Fibroblast of lung (primary cell): ENCODE measurements at places on chromosomes 12 and 14. TPM values are rescaled to one million over a fixed set of nuclear protein-coding genes. Genes with fewer than 3 reads are reported as not detected.
A peak's percentile ranks its signal among the peaks of the same experiment; 100 is the strongest.

DNA sequence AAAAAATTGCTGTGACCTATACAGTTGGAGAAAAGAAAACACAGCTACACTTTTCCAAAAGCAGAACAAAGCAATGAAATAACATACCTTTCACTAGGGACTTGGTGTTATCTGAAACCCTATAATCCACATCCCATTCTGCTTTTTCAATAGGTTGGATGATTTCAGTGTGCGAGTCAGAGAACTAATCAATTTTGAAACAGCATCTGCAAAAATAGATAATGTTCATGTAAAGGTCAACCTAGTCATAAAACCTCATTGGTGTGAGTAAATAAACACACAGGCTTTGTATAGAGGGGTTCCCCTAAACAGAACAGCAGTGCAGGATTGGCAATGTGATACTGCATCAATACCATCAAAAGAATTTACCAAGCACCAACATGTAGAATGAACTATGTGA is 173.0 kb upstream of the G2E3 start:
- H3K27me3 ChIP-seq, result no peaks in the 10 kb centered on the region
- H3K4me3 ChIP-seq, result no peak overlapping the region
- H3K4me1 ChIP-seq, result no peaks in the 10 kb centered on the region
- no peaks in the 10 kb centered on the region for H3K36me3 ChIP-seq
- DNase-seq, result no peak

DNA sequence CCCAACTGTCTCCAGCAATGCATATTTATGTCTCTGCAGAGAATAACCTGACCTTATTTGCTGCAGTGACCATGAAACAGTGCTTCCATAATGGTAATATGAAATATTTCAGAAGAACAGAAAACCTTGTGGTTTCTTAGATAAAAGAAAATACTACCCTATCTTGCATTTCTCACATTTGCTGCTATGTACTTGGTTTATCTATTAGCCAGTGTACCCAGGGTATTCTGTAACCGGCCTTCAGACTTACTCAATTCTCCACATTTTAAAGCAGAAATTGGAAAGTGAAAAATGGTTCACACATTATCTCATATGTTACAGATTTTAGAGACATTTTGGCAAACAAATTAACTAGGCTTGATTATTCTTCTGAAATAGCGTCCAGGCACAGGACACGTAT is 57.9 kb upstream of the CCDC91 start:
- no peak for DNase-seq
- no peak overlapping the region for H3K27ac ChIP-seq
- H3K27me3 ChIP-seq, result no peaks in the 10 kb centered on the region

- H3K4me3 ChIP-seq, result no peak overlapping the region
- H3K4me1 ChIP-seq, result no peaks in the 10 kb centered on the region
- no peaks in the 10 kb centered on the region for H3K36me3 ChIP-seq
- H3K27ac ChIP-seq, result no peak overlapping the region
Measured at GRCh38 chr14:72824051-72824450, 69.8 kb downstream of the DPF3 start.

DNA sequence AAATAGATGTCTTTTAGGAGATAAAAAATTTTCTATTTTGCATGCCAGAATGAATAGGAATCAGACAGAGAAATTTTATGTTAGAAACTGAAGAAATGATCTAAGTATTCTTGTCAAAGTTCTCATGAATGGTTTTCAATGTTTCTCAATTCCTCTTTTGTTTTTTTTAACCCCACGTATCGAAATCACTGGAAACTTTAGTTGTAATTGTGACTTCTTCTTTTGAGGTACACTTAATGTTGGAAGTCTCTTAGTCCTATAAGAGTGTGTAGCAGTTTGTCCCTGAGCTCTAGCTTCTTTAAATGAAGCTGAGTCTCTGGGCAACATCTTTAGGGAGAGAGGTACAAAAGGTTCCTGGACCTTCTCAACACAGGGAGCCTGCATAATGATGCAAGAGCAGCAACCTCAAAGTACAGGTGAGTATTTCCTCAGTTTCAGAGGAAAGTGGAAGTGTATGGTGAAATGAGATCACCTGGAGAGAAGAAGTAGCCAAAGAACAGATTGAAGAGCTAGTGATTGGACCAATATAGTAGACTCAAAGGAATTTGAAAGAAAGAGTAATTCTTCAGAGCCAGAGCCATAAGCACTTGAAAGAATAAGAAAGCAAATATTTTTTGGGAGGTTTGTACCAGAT is at the start of gene CLEC6A:
Gene CLEC6A (plus strand): TSS at position 236 of the 634 bp plus-strand sequence. CDS start 150 bp downstream, at position 386.
- no peaks in the 10 kb centered on the region for H3K4me1 ChIP-seq
- H3K27ac ChIP-seq, result no peak within 1 kb of the TSS
- no peaks in the 10 kb centered on the region for H3K27me3 ChIP-seq
- no peak within 1 kb of the TSS for H3K4me3 ChIP-seq
- no peaks in the 10 kb centered on the region for H3K36me3 ChIP-seq

DNA sequence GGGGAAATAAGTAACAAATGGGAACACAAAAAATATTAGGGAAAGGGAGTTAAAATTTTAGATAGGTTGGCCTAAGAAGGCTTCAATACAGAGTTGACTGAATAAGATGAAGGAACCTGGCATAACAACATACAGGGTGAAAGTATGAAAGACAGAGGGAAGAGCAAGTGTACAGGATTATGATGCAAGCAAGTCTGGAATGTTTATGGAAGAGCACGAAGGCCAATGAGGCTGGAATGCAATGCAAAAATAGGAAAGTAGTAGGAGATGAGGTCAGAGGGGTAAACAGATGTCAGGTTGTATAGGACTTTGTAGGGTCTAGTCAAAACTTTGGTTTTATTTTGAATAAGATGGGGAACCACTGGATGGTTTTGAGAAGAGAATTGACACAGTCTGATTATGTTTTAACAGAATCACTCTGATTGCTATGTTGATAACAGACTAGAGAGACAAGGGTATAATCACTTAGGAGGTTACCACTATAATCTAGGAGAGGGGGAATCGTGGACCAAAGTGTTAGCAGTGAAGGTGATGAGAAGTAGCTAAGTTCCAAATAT is 96.8 kb downstream of the OSBPL8 start:
- peaks cover 3% of the 10 kb centered on the region for H3K4me1 ChIP-seq
- no peaks in the 10 kb centered on the region for H3K36me3 ChIP-seq
- H3K4me3 ChIP-seq, result no peak overlapping the region
- DNase-seq, result peak; percentile 24

GRCh38 chr12:116257215-116257614 is 20.3 kb downstream of the MED13L start:
- DNase-seq, result peak; percentile 37
- H3K36me3 ChIP-seq, result no peaks in the 10 kb centered on the region

- H3K4me3 ChIP-seq, result no peak overlapping the region
- no peaks in the 10 kb centered on the region for H3K4me1 ChIP-seq
- no peaks in the 10 kb centered on the region for H3K36me3 ChIP-seq
- no peaks in the 10 kb centered on the region for H3K27me3 ChIP-seq
- DNase-seq, result no peak
Measured at GRCh38 chr12:28278499-28278898, 88.2 kb downstream of the CCDC91 start.

- H3K36me3 ChIP-seq, result no peaks in the 10 kb centered on the region
- H3K27me3 ChIP-seq, result no peaks in the 10 kb centered on the region
- H3K4me1 ChIP-seq, result no peaks in the 10 kb centered on the region
- peak; percentile 55 for DNase-seq
- H3K4me3 ChIP-seq, result no peak overlapping the region
- no peak overlapping the region for H3K27ac ChIP-seq
Measured at GRCh38 chr12:71312768-71313403, 126.7 kb upstream of the LGR5 start.

GRCh38 chr12:76449583-76449982 is 101.4 kb upstream of the BBS10 start:
- H3K4me1 ChIP-seq, result peaks cover 7% of the 10 kb centered on the region
- peak; percentile 67 for DNase-seq
- no peak overlapping the region for H3K4me3 ChIP-seq
- H3K27me3 ChIP-seq, result no peaks in the 10 kb centered on the region

GRCh38 chr12:113857371-113857770 is 108.8 kb downstream of the RBM19 start:
- no peak for DNase-seq
- H3K27me3 ChIP-seq, result no peaks in the 10 kb centered on the region
- H3K4me3 ChIP-seq, result no peak overlapping the region
- no peaks in the 10 kb centered on the region for H3K4me1 ChIP-seq

DNA sequence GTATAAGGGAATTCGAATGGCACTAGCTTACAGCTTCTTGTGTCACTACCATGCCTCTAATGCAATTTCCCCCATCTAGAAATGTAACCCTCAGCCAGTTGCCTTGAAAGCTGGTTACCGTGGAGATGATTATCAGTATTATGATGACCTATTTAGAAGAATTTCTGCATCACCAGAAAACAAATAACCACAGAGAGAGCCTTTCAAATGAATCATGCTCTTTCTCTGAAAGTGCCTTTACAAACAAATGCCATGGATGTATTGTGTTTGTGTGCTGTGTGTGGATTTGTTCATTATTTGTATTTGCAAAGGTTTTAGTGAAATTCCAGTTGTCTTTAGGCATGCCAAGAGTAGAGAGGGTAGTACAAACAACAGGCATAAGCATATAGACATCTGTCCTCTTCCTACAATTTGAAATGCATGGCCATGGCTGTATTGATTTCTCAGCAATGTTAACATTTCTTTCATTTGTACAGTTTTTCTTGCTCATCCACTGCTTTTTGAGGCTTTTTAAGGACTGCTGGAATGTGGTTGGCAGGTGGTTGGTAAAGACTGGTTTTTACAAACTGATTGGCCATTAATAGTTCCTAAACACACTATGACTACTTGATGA is 266.5 kb downstream of the PAWR start:
- DNase-seq, result peak; percentile 91
- peak overlapping the region; percentile 70 for H3K27ac ChIP-seq
- H3K36me3 ChIP-seq, result no peaks in the 10 kb centered on the region
- peaks cover 9% of the 10 kb centered on the region for H3K4me1 ChIP-seq
- H3K27me3 ChIP-seq, result no peaks in the 10 kb centered on the region

GRCh38 chr14:61196792-61197191 is 84.3 kb downstream of the TMEM30B start:
- no peak overlapping the region for H3K4me3 ChIP-seq
- no peaks in the 10 kb centered on the region for H3K36me3 ChIP-seq
- no peak overlapping the region for H3K27ac ChIP-seq
- no peaks in the 10 kb centered on the region for H3K27me3 ChIP-seq

DNA sequence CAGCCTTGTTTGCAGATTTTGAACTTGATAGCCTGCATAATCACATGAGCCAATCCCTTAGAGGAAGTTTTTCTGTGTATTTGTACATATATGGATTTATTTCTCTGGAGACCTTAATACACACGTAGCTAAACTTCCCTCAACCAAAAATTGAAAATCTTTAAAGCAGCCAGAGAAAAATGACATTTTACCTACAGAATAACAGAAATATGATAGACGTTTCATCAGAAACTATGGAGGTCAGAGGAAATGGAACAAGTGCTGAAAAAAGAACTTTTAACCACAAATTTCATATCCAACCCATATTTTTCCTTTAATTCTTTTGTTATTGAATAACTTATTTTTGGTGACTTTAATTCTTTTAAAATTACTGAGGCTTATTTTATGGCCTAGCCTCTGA is 177.7 kb downstream of the CCDC91 start:
- no peaks in the 10 kb centered on the region for H3K27me3 ChIP-seq
- no peak overlapping the region for H3K27ac ChIP-seq
- H3K36me3 ChIP-seq, result no peaks in the 10 kb centered on the region
- H3K4me1 ChIP-seq, result no peaks in the 10 kb centered on the region

DNA sequence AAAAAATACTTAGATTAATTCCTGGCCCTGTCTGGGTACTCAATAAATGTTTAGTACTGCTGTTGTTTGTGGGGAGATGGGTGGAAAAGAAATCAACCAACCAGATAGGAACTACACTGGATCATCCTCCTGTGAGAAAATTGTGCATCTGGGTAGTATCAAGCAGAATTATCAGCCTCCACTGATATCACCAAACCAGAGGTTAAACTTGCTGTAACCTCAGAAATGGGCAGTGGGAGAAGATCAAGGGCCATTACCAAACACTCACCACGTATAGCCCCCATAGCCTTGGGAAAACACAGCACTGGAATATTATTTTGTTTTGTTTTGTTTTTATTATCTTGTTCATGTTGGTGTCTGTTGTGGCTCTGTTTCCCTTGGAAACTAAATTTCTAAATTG is 19.7 kb downstream of the VEZT start:
- H3K27me3 ChIP-seq, result no peaks in the 10 kb centered on the region
- DNase-seq, result no peak
- H3K27ac ChIP-seq, result no peak overlapping the region

DNA sequence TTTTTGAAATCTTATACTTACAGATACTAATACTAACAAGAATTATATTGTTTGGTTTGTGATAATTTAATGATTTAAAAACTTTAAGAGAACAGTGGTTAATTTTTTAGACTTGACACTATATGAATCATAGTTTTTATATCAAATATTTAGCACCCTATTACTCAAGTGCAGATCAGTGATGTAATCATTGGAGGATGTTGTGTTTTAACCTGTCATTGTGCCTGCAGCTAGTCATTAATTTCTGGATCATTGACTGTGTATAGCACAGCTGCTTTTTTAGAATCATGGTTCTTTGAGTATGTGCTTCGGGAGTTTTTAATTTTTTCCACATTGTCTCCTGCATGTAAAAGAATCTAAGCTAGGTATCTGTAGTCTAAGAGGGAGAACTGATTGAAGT is 17.3 kb downstream of the ARID4A start:
- H3K27me3 ChIP-seq, result no peaks in the 10 kb centered on the region
- no peak overlapping the region for H3K4me3 ChIP-seq
- no peak for DNase-seq

DNA sequence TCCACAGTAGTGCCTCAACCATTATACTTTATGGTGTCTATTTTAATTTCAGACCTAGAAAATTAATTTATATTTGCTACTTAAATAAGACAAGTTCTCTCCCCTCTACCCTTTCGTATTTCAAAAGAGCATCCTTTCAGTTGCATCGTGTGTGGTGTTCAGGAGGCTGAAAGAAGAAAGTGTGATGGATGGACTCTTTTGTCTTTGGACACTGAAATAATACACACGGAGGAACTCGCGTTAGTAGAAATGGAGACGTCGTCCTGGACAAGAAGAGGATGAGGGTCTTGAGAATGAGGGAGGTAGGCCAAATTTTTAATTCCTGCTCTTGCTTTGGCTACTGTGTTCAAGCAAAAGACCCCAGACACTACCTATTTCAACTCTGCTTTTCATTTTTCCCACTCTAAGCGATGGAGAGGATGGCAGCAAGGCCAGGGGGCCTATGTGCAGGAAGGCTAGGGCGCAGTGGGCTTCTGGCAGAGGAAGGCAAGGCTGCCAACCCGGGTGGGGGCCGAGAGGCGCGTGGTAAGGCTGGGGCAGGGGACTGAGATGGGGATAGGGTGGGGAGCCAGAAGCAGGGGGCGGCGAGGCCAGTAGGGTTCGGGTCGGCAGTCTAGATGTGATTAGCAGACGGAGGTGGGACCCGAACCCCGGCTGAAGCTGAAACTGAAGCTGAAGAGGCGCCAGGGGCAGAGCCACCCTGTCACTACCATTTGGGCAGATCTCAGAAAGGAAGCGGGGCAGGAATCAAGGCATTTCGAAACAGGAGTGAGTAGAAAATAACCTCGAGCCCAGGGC is 722 bp downstream of the TMED8 start:
- peak overlapping the region; percentile 60 for H3K27ac ChIP-seq
- peak overlapping the region; percentile 77 for H3K4me3 ChIP-seq
- H3K27me3 ChIP-seq, result no peaks in the 10 kb centered on the region
- no peaks in the 10 kb centered on the region for H3K4me1 ChIP-seq

INF2 gene
- 23.9 and 50.9 TPM in 2 replicates for total RNA-seq

LGMN gene
- 22.3 and 22.6 TPM in 2 replicates for total RNA-seq

PRIMA1 gene
- total RNA-seq, result not detected in 2 replicates

MUCL1 gene
- total RNA-seq, result not detected in 2 replicates

KIF5A gene
- 0.51 and 1.3 TPM in 2 replicates for total RNA-seq

TAS2R30 gene
- 2.6 and 4.0 TPM in 2 replicates for total RNA-seq

NANOG gene
- total RNA-seq, result not detected in 2 replicates

CCDC197 gene
- not detected in 2 replicates for total RNA-seq

TMEM52B gene
- total RNA-seq, result under 0.01 and 0.50 TPM in 2 replicates

ATP5F1B gene
- 376 and 613 TPM in 2 replicates for total RNA-seq

TBK1 gene
- total RNA-seq, result 35.4 and 42.9 TPM in 2 replicates
